ENCODE measurements at places on chromosomes 5 and 9.

- no peak for DNase-seq
Observed at GRCh38 chr5:157597277-157597676, 21.7 kb upstream of the ADAM19 start.

DNA sequence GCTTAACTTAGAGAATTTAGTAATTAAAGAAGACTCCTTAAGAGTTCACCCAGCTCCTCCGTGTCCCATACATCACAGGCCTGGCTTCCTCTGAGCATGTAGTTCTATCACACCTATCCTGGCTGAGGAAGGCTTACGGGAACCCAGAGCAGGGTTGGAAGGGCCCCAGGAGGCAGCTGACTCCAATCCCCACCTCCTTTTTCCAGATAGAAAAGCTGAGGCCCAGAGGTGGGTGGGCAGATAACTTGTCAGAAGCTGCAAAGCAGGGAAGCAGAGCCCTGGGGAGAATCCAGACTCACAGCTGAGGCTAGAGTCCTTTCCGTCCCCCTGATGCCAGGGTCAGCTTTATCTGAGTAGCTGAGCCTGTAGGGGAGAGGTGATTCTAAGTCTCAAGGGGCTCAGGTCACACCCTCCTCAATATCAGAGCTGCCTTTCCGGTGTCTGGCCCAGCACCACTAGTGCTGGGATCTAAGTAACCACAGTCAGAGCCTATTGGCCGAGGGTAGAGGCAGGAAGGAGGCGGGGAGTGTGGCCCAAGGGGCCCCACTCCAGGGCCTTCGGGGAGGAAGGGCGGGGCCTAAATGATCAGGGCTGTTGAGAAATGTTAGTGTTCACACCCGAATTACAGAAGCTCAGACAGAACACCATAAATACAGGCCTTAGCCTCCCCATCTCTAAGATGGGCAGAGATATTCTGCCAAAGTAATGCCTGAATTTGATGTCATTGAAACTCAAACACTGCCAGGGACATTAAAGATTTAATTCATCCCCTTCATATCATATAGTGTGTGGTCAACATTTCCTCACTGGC is 9.9 kb downstream of the CCDC69 start:
- DNase-seq: peak; percentile 71

DNA sequence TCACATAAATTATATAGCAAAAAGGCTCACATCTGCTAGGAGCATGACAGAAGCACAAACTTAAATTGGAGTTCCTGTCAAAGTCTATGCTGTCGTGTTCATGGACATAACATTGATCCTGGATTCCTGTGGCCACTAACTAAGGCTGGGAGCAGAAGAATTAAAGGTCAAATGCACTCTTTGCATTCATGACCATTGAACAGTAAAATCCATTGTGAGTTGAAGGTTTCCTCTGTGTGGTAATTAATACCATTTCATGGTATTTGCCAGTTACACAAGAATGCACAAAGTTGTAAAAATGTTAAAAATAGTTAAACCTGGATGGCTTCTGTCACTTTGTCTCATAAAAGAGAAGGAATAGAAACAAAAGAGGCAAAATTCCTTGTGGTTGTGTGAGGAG is 242.6 kb downstream of the NPR3 start:
- DNase-seq: no peak

GRCh38 chr5:116521173-116521872 is 53.3 kb downstream of the SEMA6A start:
- no peak for DNase-seq

- peak; percentile 9 for DNase-seq
Observed at GRCh38 chr9:97954550-97954989, 16.6 kb upstream of the HEMGN start.

DNA sequence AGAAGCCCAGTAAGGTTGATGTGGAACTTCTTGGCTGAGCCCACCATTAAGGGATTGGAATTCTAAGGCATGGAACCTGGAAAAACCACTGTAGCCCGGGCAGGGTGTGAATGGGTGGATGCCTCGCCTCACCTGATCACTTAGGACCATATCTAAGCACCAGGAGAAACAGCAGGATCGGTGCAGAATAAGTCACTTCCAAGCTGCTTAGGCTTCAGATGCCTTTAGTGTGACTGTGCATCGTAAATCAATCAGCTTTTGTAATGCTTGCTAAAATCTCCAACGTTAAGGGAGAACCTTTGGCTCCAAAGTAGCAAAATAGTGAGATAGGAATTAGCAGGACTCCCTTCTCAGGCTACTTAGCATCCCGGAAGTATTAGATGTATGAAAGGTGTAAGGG is 103.9 kb upstream of the MEGF10 start:
- peak; percentile 21 for DNase-seq

DNA sequence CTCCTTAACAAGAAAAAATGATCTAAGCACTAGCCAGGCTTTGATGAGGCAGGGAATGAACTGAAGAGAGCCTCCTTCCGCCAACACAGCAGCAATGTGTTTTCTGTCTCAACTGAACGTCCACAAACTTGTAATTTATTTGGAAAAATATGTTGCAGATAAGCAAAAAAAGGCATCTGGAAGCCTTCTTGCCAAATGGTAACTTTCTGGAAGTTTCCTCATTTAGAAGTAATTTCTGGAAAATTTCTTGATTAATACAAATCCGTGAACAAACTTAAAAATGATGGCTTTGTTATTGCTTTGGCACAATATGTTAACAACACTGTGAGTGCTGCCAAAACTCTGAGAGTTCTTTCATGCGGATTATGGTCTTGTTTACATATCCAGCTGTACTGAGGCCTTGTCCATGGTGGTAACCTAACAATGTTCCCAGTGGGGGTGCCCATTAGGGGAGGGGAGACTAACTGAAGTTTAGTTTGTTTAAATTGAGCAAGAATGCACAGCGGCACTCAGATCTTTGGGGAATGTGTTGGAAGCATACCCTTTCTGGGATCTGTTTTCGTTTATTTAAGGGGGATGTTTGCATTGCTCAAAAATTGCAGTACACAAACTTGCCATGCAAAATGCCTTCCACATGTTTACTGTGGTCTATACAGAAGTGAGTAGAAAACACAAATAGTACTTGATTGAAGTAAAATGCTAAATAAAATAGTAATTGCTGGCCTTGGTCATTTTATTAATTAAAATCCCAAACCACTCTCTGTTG is 334.7 kb downstream of the NR2F1-AS1 start:
- DNase-seq: peak; percentile 57

GRCh38 chr5:8829323-8830029 is 716.4 kb downstream of the SEMA5A start:
- peak; percentile 99 for DNase-seq

DNA sequence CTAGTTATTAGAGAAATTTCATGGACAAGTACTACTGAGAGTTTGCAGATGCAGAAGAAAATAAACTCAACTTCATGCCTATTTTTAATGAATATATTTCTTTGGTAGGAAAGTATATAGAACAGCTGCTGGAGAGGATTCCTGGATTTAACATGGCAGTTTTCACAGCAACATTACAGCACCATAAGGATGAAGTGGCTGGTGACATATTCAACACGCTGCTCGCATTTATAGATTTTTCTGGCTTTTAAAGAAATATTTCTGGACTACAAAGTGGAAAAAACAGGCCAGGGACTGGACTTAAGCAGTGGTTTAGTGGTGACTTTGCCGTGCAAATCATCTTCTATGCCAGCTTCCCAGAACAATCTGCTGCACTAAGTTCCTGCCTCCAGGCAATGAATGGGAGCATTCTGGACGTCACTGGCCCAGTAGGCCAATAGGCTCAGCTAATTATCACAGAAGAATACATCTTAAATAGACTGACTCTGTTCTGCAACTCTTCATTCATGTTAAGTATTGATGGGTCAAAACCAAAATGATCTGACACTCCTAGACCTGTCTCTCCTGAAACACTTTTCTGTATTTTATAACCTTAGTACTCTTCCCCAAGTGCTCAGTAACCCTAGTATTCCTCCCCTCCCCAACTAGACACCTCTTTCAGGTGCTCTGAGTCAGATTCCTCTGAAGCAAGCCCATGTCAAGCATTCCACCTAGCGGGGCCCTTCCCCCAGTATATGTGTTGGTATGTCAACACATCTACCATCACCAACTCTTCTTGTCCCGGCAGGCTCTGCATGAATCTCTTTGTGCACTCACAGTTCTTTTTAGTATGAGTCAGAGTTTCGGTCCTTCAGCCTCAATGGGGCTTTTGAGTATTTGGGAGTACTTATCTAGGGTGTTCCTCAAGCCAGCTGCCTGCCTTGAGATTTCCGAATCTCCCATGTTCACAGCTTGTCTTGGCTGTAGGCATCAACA is 625.5 kb downstream of the CHSY3 start:
- DNase-seq: no peak

DNA sequence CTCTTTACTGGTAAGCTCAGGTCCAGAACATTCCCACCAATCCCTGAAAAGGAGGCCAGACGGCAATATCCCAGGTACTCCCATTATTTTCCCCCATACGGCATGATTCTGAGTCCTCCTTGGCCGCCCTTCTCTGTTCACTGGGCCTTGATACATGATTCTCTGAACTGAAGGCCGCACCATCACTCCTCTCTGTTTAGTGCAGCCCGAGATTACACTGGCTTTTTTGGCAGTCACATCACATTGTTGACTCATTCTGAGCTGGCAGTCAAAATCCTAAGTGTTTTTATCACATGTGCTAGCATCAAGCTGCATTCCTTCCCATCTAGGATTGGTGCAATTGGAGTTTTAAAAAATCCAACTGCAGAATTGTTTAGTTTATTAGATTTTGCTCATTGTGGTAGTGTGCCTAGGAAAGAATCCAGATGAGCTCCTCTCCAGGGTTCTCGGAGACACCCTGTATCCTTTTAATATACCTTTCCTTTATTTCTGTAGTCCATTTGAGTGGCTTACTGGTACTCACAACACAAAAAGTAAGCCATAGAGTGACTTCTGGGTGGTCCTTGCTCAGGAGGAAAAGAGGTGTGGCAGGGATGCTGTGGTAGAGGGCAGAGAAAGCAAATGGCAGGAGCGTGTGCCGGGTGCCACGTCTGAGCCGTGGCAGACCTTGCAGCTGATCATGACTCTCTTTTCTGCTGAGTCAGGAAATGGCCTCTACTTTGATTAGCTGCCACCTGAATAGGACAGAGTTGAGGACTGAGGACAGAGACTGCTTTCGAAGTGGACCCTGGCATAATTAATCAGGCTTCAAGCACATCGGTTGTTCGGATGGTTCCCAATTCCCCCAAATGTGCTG is 121.1 kb upstream of the IL12B start:
- peak; percentile 98 for DNase-seq

- no peak for DNase-seq
Observed at GRCh38 chr5:56588131-56588487, 227.2 kb upstream of the MAP3K1 start.

DNA sequence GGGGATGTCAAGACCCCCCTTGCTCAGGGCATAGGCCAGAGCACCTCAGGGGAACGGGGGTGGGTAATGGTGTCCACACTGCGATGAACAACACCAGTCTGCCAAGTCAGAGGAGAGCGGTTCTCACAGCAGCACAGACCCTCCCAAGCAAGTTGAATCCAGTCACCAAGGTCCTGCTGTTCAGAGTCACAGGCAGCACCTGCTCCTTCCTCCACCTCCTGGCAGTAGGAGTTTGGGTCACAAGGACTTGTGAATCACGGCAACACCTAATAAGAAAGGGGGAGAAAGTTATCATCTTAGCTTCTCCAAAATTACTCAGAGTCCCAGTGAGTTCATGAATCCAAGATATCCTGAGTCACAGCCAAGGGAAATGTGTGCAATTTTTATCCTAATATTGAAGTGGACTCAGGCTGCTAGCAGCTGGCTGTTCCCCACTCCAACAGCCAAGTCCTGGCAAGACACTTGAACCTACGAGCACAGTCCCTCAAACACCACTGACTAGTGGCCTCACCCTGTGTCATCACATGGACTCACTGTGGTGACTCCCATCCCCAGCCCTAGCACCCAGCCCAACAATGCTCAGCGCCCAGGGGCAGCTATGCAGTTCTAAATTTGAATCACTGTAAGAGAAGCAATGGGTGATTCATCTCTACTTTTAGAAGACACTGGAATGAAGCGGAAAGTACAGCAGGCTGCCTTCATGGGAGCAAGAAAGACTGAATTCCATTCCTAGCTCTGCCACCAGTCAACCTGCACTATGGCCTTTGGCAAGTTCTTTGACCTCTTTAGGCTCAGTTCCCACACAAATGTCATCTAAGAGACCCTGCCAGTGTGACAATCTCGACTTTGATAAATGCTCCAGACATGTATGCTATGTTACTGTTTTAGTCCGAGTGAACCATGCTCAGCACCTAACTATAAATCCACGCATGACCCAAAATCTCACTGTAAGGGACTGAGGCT is 113.7 kb downstream of the KLHL3 start:
- DNase-seq: peak; percentile 63

GRCh38 chr9:90141723-90142122 is 500.9 kb downstream of the DIRAS2 start:
- DNase-seq: peak; percentile 45

- DNase-seq: no peak
Observed at GRCh38 chr5:135131801-135132680, 98.0 kb upstream of the PITX1 start.

- DNase-seq: no peak
Observed at GRCh38 chr5:152994033-152994680, 496.3 kb upstream of the GRIA1 start.

DNA sequence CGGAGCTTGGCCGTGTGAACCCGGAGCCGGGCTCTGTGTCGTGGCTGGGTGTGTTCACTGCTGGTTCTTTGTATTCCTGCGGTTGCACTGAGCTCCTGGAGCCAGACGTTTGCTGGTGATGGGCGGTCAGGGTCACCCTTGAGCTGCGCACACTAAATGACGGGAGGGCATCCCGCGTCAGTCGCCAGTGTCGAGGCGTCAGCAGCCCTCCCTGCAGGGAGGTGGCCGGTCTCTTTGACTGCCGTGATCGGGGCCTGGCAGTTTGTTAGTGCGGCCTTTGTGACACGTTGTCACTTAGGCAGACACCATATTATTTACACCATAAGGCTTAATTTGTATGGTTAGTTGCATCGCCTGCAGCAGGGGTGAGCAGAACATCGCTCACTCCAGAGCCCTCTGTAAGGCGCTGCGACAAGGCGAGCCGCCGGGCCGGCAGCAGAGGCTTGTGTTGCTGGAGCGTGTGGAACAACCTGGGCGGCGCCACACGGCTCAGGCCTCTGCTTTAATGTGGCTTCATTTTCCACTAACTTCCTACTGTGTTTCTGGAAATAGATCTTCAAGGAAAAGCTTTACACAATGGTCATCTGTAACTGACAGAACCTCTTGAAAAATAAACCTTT is 8.3 kb downstream of the NDUFS6 start:
- no peak for DNase-seq

GRCh38 chr5:17355586-17356346 is 138.3 kb downstream of the BASP1 start:
- DNase-seq: peak; percentile 77

DNA sequence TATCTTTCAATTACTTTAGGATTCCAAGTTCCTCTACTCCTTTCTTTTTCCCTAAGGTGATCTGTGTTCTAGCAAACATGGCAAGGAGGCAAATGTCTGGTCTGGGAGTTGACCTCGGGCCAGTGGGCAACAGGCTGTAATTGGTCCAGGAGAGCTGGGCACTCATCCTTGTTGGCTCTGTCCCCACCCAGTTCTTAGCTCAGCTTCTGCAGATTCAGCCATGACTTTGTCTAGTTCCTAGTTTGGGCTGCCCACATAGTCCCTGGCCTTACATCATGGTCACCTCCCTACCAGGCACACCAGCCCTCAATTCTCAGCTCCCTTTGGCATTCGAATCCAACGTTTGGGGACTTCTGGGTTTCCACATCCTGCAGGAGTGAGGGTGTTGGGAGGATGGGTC is 92.1 kb upstream of the DAP start:
- DNase-seq: no peak

GRCh38 chr9:88184976-88185375 is 46.7 kb upstream of the SPATA31C2 start:
- no peak for DNase-seq
